DMS53 (cell line): ENCODE measurements at places on chromosomes 5 and 9.
A peak's percentile ranks its signal among the peaks of the same experiment; 100 is the strongest.

DNA sequence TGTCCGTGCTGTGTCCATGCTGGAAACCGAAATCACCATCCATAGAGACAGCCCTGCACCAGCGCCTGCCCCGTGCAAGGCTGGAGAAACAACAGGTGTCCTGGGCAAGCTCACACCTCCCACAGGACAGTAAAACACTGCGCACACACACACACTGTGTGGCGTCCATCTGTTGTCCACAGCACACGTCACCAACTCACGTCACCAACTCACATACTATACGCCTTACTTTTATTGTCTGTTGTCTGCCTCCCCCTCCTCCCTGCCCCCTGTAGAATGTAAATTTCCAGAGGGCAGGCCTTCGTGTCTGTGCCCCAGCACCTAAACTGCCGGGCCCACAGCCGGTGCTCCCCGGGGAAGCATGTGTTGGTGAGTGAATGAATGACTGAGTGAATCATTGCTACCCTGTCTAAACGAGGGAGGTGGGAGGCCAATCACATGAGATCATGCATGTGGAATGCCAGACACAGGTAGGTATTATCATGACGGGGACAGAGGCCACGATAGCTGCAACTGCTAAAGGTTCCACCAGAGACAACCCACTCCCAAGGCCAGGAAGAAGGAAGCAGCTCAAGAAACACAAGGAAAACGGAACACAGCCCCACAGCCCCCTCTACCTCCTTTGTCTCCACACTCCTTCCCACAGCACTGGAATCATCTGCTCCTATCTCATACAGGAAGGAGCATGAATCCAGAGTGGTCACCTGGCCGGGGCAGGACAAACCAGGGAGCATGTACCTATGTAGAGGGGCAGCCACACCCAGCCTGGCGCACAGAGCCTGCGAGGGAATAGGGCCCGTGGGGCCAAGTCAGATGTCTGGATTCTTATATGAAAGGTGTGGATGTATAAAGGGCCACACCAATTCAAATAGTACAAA lies 41.9 kb downstream of the STK10 start:
- no peak for DNase-seq

DNA sequence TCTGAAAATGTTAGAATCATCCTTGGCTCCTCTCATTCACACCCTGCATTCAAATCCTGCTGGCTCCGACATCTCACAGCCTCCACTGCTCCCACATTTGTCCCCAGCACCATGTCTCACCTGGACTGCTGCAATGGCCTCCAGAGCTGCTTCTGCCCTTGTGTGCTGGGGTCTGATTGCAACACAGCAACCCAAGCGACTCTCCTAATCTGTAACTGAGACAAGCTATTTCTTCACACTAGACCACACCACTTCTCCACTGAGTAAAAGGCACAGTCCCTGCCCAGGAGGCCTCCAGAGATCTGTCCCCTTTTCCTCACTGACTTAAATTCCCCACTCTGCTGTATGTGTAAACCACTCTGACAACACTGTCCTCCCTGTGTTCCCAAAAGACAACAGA lies 151.1 kb upstream of the TAS2R1 start:
- DNase-seq: no peak

- DNase-seq: peak; percentile 52
Measured at GRCh38 chr5:18380729-18381362, 746.6 kb downstream of the TAF11L14 start.

DNA sequence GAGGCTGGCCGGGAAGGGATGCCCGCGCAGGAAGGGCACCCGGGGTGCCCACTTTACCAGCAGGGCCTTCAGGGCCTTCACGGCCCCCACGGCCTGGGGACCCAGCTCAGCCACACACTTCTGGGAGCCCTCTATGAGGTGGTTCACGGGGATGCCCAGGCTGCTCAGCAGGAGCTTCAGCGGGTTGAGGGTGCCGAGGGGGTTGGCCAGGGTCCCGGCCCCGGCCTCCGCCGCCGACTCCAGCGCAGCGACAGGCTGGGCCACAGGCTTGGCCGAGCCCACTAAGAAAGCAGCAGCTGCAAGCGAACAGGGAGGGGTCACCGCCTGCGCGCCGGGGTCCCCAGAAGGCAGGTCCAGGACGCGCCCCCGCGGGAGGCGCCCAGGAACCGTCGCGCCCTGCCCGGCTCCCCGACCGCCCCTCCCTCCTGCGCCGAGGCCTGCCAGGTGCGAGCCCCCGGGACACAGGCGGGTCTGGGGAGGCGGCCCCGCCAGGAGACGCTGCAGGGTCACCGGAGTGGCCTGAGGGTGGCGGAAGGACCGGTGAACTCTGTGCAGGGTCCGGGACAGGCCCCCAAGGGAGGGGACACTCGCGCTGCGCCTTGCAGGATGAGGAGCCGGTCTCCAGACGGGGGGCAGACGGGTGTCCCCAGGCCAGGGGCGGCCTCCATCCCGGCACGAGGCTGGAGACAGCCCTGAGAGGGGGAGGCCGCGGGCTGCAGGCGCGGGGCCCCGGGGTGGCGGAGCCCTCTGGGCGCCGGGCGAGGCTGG lies 572 bp downstream of the SCGB3A1 start:
- no peak for DNase-seq

DNA sequence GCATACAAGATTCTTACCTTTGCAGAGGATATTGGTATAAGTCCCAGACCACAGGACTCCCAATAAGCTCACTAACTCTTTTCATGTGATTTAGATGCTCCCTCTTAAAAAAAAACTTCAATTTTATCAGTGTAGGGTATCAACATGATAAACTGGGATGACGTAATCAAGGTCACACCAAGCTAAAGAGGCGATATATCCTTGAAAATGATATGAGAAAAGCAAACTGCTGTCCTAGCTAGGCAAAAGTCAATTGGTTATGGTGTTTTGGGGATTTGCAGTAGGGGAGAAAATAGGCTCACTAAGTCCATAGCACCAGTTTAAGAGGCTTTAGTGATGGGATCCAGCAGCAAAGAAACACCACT lies 354.4 kb downstream of the DIRAS2 start:
- DNase-seq: no peak

GRCh38 chr5:107251151-107251550 lies 419.6 kb downstream of the EFNA5 start:
- no peak for DNase-seq

DNA sequence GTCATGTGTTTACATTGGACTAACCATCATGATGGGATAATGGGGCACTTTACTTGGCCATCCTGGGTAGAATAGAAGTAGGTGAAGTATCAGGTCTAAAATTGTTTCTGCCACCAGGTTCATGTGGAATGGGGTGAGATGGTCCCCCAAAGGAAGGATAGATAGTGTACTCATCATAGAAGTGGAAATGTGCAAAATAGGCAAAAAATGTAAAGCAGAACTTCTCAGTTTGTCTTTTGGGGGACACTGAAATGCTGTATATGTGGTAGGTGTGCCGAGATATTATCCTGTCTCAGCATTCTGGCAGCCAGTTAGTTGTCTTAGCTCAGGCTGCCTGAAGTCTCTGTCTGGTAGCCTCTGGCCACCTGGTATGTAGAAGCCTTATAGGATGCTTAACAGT lies 107.6 kb downstream of the FOCAD start:
- no peak for DNase-seq

DNA sequence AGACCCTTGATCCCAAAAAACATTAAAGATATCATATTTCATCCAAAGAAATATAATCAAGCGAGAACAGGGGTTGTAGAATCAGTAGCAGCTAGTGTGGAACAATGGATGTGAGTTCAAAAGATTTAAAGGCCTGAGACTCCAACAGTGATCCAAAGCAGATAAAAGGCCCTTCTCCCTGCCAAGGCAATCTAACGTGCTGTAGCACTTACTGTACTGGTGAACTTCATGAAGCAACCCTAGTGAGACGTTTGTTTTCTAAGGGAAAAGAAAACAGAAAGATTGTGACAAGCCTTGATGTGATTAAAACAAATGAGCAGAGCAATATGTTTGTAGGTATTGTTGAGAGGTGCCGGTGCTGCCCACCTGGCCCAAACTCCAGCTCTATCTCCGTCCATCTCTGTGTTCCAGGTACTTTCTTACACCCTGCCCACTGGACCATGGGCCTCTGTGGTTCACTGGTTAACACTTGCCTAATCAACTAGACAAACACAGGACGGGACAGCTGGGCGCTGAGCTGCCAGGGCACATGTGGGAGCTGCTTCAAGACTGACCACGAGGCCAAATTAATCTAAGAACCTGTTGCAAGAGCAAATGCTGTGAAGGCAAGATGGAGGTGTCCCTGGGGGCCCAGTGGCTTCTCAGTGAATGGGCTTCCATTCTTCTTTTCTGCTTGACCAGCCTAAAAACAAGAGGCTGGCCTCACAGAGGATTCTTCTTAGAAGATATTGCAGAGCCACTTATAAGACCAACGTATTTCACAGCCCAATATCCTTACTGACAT lies 265.5 kb downstream of the CWC27 start:
- DNase-seq: peak; percentile 20

- peak; percentile 8 for DNase-seq
Measured at GRCh38 chr9:89185980-89186379, 7.4 kb upstream of the SHC3 start.
